ENCODE measurements at places on chromosomes 2 and 18.

DNA sequence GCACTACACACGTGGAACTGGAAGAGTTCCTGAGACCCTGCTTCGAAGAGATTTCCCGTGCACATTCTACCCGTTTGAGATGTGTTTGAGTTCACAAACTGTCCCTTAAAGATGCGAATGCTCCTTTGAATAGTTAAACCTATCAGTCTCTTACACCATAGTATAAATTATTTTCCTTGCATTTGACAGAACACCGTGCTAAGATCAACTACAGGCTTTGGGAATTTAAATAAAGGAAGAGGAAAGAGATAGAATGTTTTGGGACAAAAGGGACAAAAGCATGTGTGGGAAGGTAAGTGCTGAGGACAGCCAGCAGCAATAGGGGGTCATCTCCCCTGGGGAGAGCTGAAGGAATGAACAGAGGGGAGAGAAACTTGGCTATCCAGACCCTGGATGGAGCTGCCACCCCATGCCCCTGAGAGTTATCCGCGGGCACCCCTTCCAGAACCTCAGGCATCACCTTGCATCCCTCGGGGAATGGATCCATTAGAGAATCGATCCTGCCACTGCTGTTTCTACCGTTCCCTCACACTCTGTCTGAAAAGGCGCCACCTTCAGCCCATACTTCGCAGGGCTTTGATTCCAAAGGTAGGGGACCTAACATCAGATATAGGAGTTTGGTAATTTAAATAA is 888 bp upstream of the ADCY3 start:
- no peak for DNase-seq

DNA sequence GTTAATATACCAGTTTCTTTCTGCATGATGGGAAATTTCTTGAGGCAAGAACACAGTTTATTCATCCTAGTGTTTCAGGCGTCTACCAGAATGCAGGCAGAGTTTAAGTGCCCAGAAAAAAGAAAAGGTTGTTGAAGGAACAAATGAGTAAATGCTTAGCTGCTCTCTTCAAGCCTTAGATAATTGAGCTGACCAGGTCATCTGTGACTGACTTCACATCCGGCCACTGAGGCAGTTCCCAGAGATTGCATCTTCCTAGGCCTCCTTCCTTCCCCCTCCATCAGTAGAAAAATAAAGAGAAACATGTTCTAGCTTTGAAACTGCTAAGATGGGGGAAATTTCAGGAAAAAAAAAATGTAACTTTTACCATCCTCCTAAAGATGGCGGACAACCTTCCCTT is 9.4 kb upstream of the TMEM163 start:
- no peak for DNase-seq

GRCh38 chr18:59282341-59282740 is 9.1 kb upstream of the RAX start:
- no peak for DNase-seq

- DNase-seq: no peak
Measured at GRCh38 chr2:121565389-121566250, 34.9 kb downstream of the RNU4ATAC start.

DNA sequence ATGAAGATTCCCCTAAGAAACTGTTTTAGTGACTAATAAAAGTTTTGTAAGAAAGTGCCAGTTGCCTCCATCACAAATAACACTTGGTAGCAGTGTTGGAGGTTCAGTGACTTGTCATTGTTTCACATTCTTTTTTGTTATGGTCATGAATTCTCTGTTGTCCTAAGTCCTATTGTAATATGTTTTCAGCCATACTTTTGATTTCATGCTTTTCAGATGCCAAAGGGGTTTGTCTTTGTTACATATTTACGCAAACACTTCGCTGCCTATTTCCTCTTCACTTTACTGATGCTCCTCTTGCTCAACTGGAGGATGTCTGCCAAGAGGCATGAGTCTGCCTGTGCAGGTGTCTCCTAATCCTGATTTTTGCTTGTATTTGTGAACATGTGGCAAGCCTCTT is 66.6 kb downstream of the PHLPP1 start:
- DNase-seq: no peak

- no peak for DNase-seq
Measured at GRCh38 chr2:167844714-167845530, 402.5 kb downstream of the STK39 start.

DNA sequence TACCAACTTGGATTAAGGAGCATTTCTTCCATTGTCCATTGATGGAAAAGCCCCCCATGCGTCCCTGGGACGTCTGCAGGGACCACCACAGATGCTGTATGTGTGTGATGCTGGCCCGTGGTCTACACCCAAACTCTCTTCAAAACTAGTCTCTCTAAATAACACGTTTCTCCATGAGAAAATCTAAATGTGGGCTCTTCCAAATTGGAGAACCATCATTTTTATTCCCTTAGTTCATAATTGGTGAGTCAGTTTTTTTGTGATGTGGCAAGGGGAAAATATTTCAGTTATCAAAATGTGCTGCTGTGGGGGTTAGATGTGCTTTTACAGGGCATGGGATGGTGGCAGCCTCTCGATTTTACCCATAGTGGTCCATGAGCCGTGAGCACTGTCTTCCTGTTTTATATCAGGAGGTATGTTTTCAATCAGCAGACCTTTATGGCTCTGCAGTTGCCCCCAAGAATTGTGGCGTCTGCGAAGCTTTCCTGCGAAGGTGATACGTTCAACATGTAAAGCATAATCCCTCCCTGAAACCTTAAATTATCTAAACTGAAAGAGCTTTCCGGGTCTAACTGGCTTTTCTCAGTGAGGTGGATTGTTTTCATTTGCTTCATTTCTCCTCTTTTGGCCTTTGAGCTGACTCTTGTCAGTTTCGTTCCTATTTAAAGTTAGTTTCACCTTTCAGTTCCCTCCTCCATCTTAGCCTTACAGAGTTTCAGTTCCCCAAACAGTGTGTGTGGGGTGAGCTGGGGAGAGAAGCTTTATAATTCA is 78.4 kb downstream of the SETBP1 start:
- no peak for DNase-seq

GRCh38 chr2:175742367-175742766 is 259.7 kb downstream of the LNPK start:
- no peak for DNase-seq

- no peak for DNase-seq
Measured at GRCh38 chr2:199663157-199663556, 187.8 kb downstream of the FTCDNL1 start.

DNA sequence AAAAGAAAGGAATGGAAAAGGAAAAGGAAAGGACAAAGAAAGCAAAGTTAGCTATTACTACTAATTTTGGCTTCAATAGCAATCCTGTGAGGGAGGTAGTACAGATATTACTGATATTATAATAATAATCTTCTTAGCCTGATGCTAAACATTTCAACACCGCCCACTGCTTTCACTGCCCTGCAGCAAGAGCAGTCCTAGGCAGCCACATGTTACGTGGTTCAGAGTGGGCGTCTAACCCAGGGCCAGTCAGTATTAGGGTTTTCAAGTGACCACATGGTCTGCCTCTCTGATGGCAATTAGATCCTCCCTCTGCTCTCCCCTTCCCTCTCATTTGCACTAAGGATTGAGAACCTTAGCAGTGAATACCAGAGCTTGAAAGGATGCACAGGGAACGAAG is 83.7 kb upstream of the ZNF397 start:
- DNase-seq: no peak

DNA sequence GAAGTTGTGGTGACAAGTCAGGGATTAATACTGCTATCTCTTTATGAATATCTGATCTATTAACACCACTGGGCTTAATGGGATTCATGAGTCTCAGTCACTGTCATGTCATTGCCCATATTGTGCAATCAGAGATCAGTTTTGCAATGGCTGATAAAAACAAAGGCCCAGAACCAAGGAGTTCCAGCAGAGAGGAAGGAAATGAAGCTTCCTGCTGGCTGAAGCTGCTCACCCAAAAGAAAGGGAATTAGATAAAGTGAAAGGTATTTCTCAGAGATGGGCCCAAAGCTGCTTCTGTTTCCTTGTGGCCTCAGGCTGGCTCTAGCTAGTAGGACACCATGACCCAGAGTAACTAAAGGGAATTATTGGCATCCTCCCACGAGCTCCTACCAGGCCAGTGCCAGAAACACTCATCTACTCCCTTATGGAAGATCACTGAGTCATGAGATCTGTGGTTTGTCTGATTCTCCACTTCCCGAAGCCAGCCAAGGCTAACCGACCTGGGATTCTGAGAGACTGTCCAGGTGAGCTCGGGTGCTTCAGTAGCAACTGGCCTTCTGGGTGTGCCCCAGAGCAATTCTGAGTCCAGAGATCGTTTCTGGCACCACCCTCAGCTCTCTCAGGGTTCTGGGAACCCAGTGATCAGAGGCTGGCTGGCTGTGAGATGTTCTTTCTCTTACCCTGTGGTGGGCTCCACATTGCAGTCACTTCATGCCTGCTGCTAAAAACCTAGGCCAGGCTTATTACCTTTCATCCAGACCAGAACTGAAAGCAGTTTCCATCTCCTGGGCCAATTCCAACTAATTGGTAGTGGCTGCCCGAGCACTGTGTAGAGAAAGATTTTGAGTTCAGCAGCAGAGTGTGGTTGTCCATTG is 129.5 kb upstream of the PELI1 start:
- DNase-seq: no peak

GRCh38 chr18:57437766-57438671 is 2.8 kb downstream of the ONECUT2 start:
- DNase-seq: no peak

DNA sequence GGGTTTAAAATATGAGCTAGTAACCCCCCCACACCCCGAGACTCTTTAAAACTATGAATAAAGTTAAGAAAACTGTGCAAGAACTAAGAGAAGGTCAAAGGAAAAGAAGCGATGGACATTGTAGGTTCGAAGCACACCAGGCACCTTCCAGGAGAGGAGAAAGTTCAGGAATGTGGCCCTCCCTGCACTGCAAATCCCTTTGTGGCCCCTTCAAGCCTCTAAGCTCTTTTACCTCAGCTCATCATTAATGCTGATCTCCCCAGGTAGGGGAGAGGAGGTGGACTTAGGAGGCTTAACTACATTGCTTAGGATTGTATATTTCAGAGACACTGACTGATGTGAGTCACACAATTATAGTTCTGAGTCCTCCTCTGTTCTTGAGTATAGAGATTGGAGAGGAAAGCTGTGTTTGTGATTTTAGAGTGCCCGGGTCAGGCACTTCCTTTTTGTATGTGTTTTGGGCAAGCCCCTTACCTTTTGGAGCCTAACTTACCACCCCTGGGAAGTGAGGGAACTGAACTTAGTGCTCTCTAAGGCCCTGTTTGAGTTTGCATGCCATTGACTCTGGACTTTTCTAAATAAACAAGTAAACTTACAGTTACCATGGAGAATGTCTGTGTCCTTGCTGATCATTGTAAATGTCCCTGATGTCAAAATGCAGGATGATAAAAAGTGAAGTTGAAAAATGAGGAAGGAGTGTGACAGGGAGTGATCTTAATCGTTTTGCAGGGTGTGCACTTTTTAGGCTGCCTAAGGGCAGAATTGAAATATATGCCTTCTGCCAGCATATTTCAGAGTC is 140.8 kb upstream of the ZEB2 start:
- no peak for DNase-seq
